ENCODE measurements at places on chromosomes 5 and 9.

DNA sequence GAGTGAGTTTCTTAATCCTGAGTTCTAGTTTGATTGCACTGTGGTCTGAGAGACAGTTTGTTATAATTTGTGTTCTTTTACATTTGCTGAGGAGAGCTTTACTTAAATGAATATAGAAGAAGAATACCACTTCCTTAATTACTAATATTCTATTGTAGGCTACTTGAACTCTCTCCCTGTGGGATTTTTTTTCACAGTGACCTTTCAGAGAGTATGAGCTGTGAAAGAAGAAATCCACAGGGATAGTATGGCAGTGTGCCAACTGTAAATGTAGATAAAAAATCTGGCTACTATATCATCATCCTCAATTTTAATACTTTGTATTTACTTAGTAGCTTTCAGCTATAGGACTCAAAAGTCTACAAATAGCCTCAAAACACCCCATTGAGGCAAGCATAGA is 67.3 kb downstream of the COMMD10 start:
- DNase-seq: no peak

- DNase-seq: no peak
Observed at GRCh38 chr9:36818965-36819870, 214.8 kb downstream of the PAX5 start.

GRCh38 chr9:124754289-124754688 is 16.8 kb downstream of the NR6A1 start:
- no peak for DNase-seq

- no peak for DNase-seq
Observed at GRCh38 chr5:10709933-10710332, 51.1 kb downstream of the DAP start.

DNA sequence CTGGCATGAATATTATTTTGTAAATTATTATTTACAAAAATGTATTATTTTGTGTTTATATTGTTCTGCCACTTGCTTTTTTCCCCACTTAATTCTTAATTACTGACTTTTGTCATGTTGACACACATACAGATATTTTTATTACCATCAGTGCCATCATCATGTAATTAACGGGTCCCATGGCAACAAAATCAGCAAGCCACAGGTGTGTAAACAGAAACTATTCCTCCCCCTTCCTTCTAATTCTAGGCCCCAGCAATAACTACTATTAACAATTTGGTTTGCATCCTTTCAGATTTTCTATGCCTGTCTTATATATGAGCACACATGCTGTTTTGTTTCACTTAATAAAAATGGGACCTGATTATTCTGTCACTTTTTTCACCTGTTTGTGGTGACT is 29.3 kb downstream of the CYFIP2 start:
- DNase-seq: no peak
